Activated effector memory CD4-positive, alpha-beta T cell treated with Interleukin-2 at 50 U/mL for 16 hours (primary cell): ENCODE measurements at places on chromosomes 2 and 18.

DNA sequence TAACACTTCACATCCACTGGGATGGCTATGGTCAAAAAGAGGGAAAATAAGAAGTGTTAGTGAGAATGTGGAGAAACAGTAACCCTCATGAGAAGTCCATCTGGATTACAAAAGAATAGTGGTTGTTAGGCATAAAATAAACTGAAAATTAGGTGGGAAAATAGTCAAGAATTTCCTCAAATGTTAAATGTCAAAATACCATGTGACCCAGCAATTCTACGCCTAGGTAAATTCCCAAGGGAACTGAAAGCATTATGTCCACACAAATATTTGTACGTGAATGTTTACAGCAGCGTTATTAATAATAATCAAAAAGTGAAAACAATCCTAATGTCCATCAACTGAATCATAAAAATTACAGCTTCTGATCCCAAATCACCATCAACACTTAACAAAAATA is 11.0 kb downstream of the WDR33 start:
- DNase-seq, result no peak

DNA sequence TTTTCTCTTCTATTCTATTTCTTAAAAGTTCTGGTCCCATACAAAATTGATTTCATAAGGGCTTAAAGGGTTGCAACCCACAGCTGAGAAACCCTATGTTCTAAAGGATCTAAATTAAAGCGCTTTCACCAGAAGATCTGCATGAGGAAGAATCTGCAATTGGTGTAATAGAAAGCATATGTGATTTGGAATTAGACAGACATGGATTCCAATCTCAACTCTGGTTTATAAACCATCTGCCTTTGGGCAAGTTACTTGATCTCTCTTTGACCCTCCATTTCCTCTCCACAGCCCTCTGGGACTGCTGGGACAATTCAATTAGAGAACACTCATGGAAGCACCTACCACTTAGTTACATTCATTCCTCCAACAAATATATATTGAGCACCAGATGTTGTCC is 178.7 kb downstream of the ANTXR1 start:
- no peak for DNase-seq

- no peak for DNase-seq
These were observed 239.1 kb downstream of the ICOS start for GRCh38 chr2:204175552-204176271.

GRCh38 chr2:238484522-238485452 is 58.1 kb downstream of the ASB1 start:
- no peak for DNase-seq

DNA sequence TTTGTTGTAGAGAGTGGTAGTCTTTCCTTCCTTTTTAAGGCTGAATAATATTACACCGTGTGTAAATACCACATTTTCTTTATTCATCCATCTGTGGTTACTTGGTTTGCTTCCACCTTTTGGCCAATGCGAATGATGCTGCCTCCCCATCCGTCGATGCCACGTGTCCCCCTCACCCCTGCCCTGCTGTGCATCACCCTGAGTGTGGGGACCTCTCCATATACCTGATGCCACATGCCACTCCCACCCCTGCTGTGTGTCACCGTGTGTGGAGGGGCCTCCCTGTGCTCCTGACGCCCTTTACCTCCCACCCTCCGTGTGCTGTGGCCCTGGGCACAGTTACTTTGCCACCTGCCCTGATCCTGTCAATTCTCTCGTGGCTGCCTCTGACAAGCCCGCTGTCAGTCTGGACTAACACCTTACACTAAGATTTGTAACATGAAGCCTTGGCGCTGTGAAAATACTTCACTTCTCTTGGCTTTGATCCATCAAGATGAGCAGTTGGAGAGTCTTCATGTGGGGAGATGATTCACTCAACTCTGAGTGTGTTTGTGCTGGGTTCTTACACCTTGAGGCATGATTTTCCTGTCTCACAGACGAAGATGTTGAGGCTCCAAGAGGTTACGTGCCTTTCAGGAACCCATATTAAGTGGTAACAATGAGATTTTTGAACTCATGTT is 234.0 kb downstream of the ZNF407 start:
- no peak for DNase-seq

DNA sequence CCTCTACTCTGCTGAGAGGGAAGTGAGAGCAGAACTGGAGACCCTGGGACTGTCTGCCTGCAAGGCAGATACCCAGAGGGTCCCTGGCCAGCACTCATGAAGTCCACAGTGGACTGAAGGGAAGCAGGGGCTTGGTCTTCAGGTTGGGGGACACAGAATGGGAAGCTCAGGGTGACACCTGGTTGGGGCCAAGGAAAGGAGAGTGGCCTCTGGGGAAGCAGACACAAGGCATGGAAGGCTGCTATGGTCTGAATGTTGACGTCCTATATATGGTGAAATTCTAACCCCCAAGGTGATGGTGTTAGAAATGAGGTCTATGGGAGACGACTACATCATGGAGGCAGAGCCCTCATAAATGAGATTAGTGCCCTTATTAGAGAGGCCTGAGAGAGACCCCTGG is 69.3 kb downstream of the MRO start:
- DNase-seq, result no peak

DNA sequence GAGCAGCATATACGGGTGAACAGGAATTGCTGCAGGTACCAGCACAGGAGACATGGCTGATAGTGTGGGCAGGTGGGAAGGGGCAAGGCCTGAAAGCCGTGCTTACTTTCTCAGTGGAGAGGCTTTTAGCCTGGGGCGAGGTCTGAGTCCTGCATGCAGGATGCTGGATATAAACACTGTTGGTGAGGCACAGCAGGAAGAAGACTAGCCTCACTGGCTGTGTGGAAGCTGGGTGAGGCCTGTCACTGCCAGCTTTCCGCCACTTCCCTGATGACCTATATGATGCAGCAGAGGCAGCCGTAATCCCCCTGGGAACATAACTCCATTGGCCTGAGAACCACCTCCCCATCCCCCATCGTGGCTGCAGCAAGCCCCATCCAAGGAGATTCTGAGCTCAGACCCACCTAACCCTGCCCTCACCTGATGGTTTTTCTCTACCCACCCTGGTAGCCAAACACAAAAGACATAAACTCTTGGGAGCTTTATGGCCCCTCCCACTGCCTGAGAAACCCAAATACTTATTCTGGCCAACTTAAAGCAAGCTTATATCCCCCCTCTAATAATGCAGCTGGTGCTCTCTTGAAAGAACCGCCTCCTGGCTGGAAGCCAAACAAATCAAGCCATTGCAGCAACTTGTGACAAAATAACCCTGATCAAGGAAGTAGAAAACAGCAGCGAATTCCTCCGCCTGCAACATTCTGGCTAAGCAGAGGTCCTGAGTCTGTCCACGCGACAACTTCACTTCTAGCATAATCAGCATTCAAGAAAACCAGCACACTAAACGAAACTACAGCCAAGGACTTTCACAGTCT is 54.6 kb upstream of the DSC1 start:
- no peak for DNase-seq

GRCh38 chr2:7609556-7609955 is 692.3 kb downstream of the RNF144A start:
- no peak for DNase-seq
